ENCODE measurements at places on chromosomes 2 and 18.

GRCh38 chr2:75609937-75610508 is 36.6 kb upstream of the MRPL19 start:
- no peak for DNase-seq

GRCh38 chr2:127465258-127465657 is 47.0 kb downstream of the PROC start:
- DNase-seq: no peak

DNA sequence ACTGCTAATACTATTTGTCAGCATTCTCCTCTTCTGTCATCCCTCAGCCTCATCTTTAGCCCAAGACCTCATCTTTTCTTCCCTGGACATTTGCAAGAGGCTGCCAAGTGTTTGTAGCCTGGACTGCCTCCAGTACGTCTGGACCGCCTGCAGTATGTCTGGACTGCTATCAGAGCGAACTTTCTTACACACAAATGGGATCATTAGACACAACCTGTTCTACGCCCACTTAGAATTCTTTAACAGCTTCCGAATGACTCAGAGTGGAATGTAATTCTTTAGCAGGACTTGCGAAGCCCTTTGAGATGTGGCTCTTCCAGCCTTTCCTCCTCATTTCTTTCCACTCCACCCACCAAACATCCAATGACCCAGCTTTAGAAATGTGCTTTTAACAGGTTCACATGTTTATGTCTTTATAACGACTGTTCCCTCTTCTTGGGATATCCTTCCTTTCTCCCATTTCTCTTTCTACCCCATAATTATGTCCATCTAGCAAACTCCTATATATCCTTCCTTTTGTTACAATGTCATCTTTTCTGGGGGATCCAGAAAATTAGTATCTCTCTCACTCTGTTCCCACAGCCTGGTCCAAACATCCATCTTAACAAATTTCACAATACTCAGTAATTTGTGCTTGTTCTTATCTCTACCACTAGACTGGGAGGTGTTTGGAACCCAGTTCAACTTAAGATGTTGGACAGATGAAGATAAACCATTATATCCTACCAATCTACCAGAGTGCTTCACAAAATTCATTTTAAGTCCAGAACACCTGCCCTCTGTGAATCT is 171.3 kb upstream of the PGAP1 start:
- DNase-seq: no peak

DNA sequence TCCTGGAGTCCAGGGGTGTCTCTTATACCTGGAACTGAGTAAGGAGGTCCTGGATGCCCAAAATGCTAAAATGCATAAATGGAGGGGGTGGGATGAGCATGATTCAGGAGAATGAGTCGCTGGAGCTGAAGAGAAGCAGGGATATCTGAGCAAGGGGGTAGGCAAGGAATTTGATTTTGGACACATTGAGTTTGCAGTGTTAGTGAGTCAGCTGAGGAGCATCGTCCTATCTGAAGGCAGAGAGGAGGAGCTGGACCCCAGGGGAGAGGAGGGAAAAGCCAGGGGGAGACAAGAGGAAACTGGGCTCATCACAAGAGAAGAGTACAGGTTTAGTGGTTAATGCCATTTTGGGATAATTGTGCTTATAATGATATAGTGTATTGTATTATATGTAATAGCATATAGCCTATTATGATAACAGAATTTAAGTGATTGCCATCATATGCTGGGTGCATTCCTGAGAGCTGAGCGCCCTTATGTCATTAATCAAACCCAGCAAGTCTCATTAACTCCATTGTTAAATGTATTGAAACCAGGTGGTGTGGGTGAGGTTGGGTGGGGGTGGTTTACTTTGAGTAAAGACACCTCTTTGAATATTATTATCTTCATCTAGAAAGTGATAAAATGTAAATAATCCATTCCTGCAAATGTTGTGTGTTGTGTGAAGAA is 12.4 kb downstream of the EHD3 start:
- DNase-seq: no peak

- no peak for DNase-seq
These were observed 58.6 kb downstream of the KCNG2 start for GRCh38 chr18:79856119-79857007.

DNA sequence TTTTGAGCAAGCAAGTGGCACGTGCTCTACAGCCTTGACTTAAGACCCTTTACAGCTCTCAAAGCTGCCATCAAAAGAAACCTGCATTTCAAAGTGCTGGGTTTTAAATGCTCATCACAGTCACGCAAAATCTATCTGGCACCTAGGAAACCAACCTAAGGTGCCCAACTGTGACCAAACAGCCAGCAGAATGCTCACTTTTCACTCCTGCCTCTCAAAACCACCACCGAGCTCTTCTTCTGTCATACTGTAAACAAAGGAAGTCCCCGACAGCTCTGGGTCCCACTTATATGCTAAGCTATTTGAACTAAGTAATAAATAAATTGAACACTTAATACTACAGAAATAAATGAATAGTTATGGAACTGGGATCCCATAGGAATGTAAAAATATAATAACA is 33.6 kb downstream of the SATB2 start:
- no peak for DNase-seq

DNA sequence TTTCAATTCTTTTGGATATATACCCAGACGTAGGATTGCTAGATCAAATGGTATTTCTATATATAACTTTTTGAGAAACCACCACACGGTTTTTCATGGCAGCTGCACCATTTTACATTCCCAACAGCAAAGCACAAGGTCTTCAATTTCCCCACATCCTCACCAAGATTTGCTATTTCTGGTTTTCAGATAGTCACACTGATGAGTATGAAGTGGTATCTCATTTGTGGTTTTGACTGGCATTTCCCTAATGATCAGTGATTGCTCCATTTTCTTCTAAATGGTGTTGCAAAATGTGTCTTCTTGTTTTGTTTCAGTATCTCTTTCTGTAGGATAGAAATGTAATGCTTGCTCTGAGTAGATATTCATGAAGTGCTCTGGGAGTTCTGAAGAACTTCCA is 52.0 kb downstream of the ANKRD44 start:
- DNase-seq: no peak

- no peak for DNase-seq
These were observed 26.4 kb downstream of the PPP4R1 start for GRCh38 chr18:9587924-9588323.

- DNase-seq: no peak
These were observed 16.1 kb downstream of the TGIF1 start for GRCh38 chr18:3466045-3466444.

GRCh38 chr18:29188760-29189159 is 1011.8 kb upstream of the CDH2 start:
- DNase-seq: no peak

DNA sequence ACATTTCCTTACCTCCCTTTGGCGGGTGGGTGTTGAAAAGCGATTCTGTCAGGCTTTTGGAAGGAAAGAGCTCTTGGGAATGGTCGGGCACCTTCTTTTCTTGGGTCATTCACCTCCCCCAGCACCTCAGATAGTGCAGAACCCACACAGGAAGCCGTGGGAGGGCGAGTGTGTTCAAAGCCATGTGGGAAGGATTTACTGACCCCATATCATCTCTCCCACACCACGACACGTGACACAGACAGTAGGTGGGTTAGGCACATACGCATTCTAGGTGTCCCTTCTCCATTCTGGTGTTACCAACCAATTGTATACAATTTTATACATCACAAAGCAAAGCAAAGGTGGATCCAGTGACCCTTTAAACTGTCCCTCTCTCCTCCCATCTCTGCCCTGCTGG is 263.7 kb upstream of the REV1 start:
- DNase-seq: no peak

DNA sequence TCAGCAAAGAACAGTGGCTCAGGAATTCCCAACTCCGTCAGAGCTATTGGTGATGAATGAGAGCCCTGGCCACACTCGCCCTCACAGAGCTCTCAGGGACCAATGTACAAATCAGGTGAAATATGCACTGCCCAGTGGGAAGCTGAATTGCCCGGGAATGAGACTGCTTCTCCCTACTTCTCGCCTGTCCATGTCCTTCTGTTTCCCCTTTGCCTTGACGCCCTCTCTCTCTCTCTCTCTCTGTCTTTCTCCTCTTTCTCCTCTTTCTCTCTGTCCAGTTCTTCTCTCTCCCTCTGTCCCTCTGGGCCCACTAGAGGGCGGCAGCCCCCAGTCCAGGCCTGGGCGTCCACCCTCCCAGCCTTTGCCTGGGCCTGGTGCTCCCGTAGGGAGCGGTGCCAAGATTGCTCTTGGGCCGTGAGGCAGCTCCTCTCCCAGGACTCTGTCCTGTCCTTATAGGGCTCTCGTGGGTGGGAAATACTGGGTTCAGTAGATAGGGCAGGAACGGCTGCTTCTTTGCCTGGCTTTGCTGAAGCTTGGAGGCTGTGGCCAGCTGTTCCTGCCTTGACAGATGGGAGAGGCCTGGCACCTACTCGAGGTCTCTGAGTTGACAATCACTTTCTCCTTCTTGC is 28.4 kb upstream of the PUM2 start:
- DNase-seq: no peak

- no peak for DNase-seq
These were observed 88.7 kb downstream of the TFCP2L1 start for GRCh38 chr2:121196132-121196848.

- no peak for DNase-seq
These were observed 6.7 kb upstream of the UGT1A5 start for GRCh38 chr2:233705911-233706506.

DNA sequence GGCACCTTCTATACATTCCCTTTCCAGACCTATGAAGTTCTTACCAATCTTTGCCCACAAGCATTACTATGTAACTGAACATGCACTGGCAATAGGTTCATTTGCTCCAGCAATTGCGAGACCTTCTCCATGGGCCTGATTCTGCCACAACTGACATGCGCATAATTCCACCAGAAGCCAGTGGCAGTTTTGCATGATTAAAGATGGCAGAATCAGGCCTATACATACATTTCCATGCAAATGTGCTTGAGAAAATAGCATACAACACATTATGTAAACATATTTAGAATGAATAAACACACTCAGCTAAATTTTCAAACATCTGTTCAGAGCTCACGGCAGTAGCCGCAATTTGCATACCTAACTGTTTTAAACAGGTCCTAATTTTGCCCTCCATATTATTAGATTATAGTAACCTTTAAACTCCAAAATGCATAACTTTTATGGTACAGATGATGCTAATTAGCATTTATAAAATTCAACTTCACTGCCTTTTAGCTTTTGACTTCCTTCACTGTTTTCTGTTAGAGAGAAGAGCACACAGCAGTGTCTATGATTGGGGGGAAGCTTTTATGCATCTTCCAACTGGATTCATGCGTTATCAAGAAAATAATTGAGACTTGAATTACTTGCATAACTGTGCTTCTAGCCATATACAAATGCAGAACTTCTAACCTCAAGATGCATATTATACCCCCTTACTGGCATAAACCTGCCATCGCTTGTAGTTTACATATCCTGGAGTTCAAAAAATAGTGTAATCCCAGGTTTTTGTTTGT is 155.3 kb upstream of the CDH19 start:
- DNase-seq: no peak

DNA sequence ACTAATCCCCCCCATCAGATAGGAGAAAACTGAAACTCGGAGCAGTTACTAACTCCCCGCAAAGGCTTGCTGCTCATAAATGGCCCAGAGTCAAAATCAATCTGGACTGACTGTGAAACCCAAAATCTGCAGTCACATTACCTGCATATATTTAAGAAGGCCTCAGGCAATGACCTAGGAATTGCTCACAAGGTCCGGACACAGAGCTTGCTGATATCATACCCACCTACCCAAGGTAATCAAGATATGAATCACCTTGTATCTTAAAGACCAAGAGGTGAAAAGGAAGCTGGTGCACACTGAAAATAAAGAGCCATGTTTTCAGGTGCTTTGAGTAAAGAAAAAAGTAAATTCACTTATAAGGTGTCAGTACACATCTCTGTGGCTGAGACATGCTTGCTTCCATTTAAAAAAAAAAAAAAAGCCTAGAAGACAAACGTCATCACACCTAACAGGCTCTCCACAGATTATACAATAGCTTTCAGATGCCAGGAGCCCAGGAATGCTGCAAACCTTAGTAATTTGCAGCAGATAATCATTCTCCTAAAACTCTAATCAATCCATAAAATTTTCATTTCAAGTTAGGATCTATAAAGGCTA is 195.4 kb downstream of the ZEB2 start:
- DNase-seq: no peak

GRCh38 chr2:236080412-236080811 is 87.8 kb downstream of the GBX2 start:
- DNase-seq: no peak

All from stimulated activated CD4-positive, alpha-beta T cell treated with anti-CD3 and anti-CD28 coated beads, Interleukin-12 subunit alpha, Interleukin-12 subunit beta, amount 100 ng/mL, for 24 hours (primary cell).